ENCODE measurements at places on chromosomes 2 and 18. TPM values are rescaled to one million over a fixed set of nuclear protein-coding genes. Genes with fewer than 3 reads are reported as not detected.

DNA sequence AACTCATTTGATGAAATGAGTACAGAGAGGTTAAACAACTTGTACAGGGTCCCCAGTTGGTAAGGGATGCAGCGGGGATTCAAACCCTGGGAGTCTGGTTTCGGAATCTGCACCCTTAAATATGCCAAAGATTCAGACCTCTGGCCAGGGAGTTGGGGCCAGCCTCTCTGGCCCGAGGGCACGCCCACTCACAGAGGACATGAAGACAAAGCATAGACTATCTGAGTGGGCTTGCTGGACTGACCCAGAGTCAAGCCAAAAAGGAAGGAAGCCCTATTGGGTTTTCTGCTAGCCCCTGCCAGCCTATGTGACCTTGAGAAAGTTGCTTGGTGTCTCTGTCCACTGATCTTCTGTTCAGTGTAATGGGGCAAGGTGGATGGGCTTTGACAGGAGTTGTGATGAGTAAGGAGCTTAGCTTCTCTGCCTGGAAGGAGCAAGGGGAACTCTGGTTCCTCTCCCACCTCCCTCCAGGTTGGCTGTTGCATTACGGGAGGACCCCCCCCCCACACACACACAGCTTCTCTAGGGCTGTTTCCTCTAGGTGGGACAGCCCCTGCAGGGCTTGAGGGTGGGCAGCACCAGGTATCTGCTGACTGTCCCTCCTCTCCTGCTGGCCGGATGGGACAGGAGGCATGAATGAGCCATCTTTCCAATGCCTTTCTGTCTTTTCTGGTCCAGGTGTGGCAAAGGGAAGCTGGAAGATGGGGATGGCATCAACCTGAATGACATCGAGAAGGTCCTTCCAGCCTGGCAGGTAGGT lies 131.3 kb downstream of the CTIF start:
- DNase-seq: no peak
- H3K4me3 ChIP-seq: no peak overlapping the region
- no peaks in the 10 kb centered on the region for H3K27me3 ChIP-seq
- H3K27ac ChIP-seq: no peak overlapping the region

The RAB11FIP5 gene
- 0.57 TPM for polyA plus RNA-seq

The WNT10A gene
- 0.04 TPM for polyA plus RNA-seq

DNA sequence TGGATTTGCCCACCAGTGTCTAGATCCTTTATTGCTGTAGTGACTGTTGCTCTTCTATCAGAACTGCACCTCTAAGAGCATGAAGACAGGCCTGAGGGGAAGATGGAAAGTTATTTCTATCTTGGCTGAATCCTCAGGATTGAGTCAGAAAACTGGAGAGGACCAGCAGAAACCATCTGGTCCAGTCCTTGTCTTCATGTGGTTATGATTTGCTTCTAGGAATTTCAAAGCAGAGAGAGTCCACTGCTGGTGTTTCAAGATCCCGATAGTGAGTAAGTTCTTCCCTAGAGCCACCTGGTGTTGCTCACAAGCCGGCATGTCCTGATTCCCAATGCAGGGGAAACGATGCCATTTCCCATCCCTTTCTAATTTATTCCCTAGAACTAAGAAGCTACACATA lies 84.2 kb downstream of the NCKAP5 start:
- H3K27ac ChIP-seq: no peak overlapping the region
- no peaks in the 10 kb centered on the region for H3K36me3 ChIP-seq

The LAPTM4A gene
- 442 TPM for polyA plus RNA-seq
